ENCODE measurements at places on chromosomes 1 and 21.

GRCh38 chr1:95752515-95753381 is 518.7 kb downstream of the RWDD3 start:
- no peak for DNase-seq

DNA sequence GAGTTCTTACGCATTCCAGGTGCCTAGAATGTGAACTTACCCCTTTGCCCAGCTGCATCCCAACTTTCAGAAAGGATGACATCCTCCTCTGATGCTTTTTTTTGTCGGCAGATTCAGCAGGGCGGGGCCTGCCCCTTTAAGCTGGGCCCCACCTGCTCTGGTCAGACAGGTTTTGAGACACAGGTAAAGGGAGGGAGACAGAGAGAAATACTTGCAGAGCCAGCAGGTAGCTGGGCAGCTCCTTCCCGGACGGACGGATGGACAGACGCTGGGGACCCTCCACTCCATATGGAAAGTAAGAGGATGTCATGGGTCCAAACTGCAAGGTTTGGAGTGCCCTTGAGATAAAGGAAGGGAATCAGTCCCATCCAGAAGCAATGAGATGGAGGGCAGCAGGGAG is at the start of gene TMEM79:
Gene TMEM79 (plus strand): TSS at position 214 of the 400 bp plus-strand sequence. CDS start 902 bp downstream, outside the sequence.
- DNase-seq, result no peak

DNA sequence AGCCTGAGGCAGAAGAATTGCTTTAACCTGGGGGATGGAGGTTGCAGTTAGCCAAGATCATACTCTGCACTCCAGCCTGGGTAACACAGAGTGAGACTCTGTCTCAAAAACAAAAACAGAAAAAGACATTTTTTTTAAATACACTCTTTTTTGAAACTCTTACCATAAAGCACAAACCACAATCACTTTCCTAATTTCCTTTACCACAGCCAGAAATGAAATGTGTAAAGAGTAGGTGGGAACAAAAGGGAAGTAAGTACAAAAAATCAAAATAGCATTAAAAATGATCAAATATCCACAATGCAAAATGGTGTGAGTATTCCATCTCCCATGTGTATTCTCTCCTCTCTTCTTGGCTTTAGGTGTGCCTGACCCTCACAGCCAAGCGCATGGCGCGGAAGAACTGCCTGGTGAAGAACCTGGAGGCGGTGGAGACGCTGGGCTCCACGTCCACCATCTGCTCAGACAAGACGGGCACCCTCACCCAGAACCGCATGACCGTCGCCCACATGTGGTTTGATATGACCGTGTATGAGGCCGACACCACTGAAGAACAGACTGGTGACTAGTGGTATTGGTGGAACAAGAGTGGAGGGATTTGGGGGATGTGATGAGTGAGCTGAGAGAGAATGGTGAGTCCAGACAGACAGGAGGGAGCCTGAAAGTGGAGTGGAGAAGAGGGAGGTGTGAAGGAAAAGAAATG is 14.9 kb downstream of the ATP1A4 start:
- DNase-seq, result no peak

DNA sequence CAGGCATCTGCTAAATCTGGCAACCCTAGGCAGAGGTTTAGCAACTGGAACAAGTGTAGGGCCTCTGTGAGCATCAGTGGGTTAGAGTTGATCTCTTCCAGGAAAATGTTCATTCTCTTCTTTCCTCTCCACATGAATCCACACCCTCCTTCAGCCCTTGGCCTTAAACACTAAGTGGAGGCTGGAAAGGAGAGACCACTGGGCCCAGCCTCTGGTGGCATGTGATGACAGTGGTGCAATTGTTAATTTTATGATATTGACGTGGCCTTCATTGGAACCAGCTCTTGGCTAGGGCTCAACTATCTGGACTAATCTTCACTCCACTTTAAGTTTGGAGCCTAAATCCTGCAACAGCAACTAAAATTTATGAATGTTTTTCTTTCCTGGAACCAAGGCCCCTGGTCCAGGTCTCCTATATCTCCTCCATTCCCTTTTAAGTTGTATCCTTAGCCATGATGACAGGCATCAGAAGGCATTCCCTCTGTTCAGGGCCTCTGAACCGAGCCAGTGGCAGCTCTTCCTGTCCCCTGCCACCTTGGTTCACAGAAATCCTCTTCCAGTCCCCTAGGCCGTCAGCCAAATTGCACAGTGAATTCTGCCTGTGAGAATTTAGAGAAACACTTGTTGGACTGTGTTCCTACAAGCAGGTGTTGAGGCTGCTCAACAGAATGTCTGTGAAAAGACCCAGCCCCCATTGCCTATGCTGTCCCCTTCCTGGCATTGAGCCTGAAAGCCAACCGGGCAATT is 132.2 kb downstream of the PSMG1 start:
- DNase-seq, result no peak

DNA sequence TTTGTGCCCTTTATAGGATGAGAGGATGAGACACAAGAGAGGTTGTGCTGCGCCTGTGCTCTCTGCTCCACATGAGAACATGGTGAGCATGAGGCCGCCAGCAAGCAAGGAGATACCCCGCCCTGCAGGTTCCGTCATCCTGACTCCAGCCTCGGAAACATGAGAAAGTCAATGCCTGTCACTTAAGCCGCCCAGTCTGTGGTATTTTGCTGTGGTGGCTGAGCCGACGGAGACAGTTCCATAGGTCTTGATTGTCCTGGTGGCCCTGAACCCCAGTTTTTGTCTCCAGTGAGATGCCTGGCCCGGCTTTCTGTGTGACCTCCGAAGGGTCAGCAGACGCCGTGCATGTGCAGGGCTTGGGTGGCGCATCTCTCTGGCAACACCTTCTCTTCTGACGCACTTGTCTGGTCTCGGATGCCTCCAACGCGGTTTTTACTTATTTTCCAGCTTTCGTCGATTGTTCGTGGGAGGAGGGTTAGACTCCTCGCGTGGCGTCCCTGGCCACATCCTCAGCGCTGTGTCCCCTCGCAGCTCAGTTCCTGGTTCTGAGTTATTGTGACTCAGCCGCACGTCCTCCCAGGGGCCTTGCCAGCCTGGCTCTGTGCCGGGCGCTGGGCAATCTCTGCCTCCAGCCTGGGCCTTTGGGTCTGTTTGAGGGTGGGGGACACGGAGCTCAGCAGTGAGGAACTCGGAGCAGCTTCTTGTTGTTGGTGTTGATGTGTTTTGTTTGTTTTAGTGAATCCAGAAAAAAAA is 70.0 kb downstream of the FAAP20 start:
- no peak for DNase-seq

GRCh38 chr21:33109574-33110339 is 39.8 kb downstream of the OLIG1 start:
- DNase-seq, result no peak

GRCh38 chr1:93656491-93656890 is 25.1 kb downstream of the BCAR3 start:
- no peak for DNase-seq

- no peak for DNase-seq
Observed at GRCh38 chr1:94927405-94928175, 680 bp upstream of the CNN3 start.

GRCh38 chr1:116826818-116827606 is 72.8 kb downstream of the CD2 start:
- peak; percentile 44 for DNase-seq

Measured in MM.1S (cell line).